ENCODE measurements at places on chromosomes 2 and 18.

- DNase-seq = no peak
Measured at GRCh38 chr2:200679127-200679526, 93.3 kb downstream of the AOX1 start.

- DNase-seq = no peak
Measured at GRCh38 chr2:65204461-65205210, 23.0 kb upstream of the ACTR2 start.

GRCh38 chr2:216685327-216685875 is 9.9 kb downstream of the IGFBP5 start:
- DNase-seq = no peak

GRCh38 chr2:235043762-235044500 is 92.1 kb downstream of the SH3BP4 start:
- DNase-seq = no peak

DNA sequence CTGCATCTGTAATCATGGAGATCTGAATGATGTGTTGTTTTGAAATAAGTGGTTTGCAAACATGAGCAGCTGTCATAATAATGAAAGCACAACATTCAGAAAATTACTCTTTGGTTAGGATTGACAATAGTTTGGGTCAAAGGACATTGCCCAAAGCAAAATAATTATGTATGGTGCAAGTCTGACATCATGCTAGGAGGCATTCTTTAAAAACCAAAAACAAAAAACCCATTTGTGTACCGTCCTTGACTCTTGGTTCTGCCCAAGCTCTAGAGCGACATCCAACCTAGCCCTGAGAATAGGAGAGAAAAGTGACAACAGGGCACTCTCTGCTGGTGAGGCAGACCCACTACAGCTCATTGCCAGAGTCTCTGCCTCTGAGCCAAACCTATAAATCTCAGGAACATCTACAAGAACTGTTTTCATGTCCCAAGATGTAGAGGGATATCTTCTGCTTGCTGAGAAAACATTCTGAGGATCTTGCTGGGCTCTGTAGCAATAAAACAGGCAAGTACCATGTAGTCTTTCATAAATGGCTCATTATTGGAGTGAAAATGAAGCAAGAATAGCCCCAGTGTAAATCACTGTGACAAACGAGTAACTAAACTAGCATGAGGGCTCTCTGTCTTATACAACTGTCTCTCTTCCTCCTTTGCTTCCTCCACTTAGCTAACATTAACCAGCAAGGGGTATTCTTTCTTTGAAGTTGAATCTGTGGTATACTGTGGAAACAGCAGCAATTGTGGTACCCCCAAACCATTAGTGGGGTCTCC is 266.8 kb upstream of the CXCR4 start:
- DNase-seq = peak; percentile 25

- no peak for DNase-seq
Measured at GRCh38 chr2:23208339-23208738, 176.6 kb upstream of the KLHL29 start.

DNA sequence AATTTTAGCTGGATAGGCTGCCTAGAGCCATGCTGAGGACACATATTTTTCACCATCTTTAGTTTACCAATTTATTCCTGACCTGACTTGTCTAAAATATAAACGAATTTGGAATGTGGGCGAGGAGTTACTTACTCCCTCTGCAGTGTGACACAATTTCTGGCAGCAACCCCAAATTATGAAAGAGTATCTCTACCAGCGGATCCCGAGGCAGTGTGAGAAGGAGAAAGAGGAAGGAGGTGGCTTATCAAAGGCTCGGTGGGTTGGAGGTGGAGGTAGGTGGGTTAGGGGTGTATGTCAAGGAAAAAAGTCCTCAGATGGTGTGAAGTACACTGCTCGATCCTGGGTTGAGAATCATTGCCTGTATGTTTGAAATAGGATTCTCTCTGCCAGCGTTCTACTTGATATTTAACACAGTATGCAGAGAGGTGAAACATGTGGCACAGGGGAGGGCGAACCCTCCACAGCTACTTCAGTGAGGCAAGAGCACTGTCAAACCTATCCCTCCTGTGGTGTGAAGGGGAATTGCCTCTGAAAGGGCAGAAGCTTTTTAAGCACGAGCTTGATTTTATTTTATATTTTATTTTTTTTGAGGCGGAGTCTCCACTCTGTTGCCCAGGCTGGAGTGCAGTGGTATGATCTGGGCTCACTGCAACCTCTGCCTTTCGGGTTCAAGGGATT is 76.0 kb downstream of the RFTN2 start:
- DNase-seq = no peak

DNA sequence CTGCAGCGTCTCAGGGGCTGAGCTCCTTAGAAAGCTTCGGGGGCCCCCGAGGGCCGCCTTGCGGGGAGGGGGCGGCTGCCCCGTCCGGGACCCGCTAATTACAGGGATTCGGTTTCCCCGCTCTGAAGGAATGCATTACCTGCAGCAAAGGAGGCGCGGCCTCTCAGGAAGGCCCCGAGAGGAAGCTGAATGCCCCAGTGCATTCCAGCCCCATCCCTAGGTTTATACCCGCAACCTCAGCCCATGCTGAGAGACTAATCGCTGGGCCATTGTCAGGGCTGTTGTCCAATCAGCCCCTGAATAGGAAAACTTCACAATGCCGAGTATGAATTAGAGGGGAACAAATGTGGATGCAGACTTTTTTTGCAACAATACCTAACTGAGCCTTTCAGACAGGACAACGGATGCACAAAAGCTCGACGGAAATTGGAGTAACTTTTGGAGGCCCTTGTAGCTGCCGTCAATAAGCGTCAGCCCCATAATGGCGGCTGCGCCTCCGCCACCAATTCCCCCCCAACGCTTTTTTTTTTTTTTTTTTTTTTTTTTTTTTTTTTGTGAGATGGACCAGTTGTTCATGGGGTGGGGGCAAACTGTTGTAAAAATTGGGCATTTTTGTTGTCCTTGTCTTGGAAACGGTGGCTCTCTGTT is 138.6 kb upstream of the SIX3 start:
- no peak for DNase-seq

DNA sequence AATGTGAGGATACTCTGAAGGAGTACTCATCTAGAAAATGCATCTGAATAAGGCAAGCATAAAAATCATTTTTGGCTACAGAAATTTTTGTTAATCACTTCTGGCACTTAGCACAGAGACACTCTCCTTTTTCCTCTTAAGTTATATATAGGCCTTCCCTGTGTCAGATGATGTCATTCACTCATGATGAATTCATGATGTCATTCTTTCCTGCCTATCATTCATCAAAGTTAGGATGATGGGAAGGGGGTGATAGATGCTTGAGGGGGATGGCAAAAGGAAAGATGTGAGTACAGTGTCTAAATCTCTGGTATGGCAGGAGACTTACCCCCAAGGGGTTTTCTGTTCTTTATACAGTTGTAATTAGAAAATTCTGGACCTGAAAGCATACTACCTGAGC is 42.0 kb downstream of the MAP3K20 start:
- no peak for DNase-seq

DNA sequence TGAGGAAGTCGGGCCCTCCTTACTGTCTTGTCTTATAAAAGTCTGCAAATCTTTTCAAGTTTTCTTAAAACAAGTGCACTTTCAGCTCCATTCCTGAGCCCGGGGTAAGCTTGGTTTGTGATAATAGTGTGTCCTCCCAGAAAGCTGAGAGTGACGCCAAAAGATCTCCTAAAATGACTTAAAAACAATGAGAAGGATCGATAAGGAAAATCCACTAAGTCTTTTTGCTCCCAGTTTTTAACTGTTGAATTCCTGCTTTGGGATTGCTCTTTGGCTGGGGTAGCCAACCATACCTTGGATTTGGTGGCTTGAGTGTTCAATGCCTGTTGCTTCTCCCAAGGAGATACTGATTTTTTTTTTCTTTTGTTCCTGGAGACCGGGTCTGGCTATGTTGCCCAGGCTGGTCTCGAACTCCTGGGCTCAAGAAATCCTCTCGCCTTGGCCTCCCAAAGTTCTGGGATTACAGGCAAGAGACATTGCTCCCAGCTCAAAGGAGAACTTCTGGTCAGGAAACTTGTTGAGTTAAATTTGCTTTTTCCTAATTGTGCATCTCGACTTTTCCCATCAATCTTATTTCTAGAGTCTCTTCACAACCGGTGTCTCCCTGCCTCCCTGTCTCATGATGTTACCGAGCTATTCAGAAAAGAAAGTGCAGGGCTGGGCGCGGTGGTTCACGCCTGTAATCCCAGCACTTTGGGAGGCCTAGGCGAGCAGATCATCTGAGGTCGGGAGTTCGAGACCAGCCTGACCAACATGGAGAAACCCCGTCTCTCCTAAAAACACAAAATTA is 3.0 kb downstream of the TGIF1 start:
- DNase-seq = no peak

- no peak for DNase-seq
Measured at GRCh38 chr18:49618742-49619681, 57.2 kb downstream of the LIPG start.

DNA sequence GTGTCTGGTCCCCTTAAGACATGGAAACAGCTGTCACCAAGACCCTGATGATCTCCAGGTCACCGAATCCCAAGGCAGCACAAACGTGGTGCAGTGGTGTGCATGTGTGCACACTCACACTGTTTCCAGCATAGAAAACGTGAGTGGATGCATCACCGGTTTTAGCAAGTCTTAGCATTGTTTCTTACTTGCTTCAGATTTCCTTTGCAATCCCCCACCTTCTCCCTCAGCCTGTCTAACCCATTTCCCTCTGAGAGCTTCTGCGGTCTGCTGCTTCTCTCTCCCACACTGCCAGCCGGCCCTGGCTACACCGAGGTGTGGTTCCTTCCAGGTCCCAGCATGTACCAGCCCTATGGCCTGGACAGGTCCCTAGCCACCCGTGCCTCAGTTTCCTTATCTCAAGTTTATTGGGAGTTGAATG is 343.4 kb upstream of the HS6ST1 start:
- DNase-seq = no peak

- no peak for DNase-seq
Measured at GRCh38 chr2:29050591-29050990, 23.7 kb downstream of the PCARE start.

DNA sequence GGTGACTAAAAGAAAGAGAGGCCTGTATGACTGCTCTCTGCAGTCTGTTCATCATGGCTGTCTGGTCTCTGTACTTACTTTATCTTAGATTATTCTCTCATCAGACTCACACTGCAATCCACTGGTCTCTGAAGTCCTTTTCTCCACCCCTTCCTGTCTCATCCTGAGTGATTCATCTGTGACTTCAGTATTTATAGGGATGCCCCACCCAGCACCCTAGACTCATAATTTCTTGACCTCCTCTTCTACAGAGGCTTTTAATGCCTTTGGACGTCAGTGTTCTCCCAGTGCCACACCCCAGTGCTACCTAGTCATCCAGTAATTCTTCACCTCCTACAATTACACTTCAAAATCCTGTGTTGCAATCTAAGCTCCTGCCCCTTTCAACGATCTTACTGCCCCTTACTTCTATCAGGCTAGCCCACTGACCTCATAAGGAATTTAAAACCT is 14.9 kb upstream of the ITPRID2 start:
- no peak for DNase-seq

GRCh38 chr2:157246765-157247407 is 10.6 kb upstream of the GALNT5 start:
- no peak for DNase-seq
